ENCODE measurements at places on chromosomes 5 and 9.

- H3K36me3 ChIP-seq = peaks cover 9% of the 10 kb centered on the region
- H3K4me3 ChIP-seq = no peak overlapping the region
- DNase-seq = no peak
- H3K27me3 ChIP-seq = no peaks in the 10 kb centered on the region
Observed at GRCh38 chr5:111215971-111216370, 8.2 kb upstream of the CAMK4 start.

DNA sequence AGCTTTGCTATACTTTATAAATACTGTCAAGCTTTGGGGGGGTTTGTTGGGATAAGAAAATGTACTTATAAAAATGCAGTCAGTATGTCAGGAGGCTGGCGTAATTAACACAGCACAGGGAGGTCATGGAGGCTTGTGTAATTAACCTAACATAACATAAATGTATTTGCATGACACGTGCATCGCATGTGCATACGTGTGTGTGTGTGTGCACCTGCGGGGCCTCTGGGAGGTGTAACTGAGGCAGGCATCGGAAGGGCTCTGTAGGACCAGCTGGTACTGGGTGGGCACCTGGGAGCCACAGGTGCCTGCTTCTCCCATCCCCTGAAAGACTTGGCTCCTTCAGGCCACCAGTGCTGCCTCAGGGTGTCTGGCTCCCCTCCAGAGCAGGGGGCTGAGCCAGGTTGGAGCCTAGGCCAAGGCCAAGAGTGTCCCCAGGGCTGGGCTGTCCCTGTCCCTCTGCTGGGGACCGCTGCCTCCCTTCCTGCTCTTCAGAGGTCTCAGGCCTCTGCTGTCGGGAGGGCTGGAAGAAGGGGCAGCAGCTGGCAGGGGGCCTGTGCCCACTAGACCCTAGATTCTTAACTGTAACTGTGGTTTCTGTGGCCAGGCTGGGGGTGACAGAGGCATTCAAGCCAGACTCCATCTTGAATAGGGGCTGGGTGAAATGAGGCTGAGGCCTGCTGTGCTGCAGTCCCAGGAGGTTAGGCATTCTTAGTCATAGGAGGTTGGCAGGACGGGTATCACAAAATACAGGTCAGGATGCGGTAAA lies 9.0 kb downstream of the FCN2 start:
- no peak for DNase-seq
- H3K27me3 ChIP-seq = peaks cover 10% of the 10 kb centered on the region
- H3K36me3 ChIP-seq = no peaks in the 10 kb centered on the region
- no peak overlapping the region for H3K27ac ChIP-seq
- no peaks in the 10 kb centered on the region for H3K4me1 ChIP-seq

DNA sequence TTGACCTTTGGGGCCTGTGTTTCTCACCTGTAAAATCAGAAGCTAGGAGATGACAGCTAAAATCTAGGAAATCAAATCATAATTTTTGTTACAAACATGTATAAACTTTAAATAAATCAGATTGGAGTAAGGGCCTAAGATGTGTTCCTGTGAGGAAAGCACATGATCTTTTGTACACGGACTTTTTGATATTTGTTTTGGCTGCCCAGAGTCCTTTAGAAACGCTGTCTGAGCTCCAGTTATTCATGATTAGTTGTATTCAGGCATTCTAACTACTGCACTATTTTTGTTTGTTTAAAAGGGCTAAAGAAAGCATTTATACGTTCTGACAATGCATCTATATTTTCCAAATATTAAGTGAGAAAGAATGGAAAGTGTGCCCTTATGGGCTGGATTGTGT lies 94.8 kb downstream of the HCN1 start:
- no peaks in the 10 kb centered on the region for H3K4me1 ChIP-seq
- no peak overlapping the region for H3K27ac ChIP-seq
- H3K27me3 ChIP-seq = no peaks in the 10 kb centered on the region
- H3K4me3 ChIP-seq = no peak overlapping the region
- no peaks in the 10 kb centered on the region for H3K36me3 ChIP-seq
- no peak for DNase-seq

GRCh38 chr5:163456029-163456589 lies 3.8 kb downstream of the NUDCD2 start:
- peaks cover 55% of the 10 kb centered on the region for H3K36me3 ChIP-seq
- peaks cover 6% of the 10 kb centered on the region for H3K27me3 ChIP-seq
- no peak for DNase-seq
- no peak overlapping the region for H3K27ac ChIP-seq
